ENCODE measurements at places on chromosomes 6 and 20.
A peak's percentile ranks its signal among the peaks of the same experiment; 100 is the strongest.

GRCh38 chr6:15949982-15950381, 178.9 kb upstream of the MYLIP start:
- no peak for DNase-seq

- no peak for DNase-seq
Measured at GRCh38 chr20:57386762-57387161, 4.4 kb upstream of the RBM38 start.

DNA sequence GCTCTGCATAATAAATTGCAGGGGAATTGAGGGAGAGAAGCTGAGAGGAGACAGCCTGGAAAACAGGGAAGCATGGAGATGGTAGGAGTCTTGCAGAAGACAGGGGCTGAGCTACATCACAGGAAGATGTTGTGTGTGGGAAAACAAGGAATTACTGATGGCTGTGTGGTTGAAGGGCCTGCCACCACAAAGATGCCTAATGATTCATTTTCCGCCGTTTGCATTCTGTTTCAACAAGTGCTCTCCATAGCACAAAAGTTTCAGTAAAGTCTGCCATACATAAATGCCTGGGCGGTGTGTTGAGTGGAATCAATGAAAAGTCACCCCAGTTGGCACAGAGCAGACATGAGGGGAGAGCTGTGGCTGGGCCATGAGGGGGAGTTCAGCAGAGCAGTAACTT, 5.6 kb upstream of the KLHL31 start:
- no peak for DNase-seq

DNA sequence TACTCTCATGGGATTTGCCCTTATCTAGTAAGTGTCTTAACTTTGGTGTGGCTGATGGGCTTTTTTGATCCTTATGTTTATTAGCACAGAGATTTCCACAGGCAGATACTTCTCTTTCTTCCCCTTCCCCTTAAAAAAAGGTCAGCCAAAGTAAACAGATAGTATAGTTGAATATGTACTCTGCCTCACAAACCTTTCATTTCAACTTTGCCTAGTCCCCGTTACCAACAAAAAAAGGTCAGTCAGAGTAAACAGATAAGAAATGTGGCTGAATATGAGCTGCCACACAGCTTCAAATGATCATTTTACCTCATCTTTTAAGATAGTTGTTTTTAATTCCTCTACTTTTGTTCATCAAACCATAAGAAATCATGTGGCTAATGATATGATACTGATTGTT, 34.1 kb upstream of the SLC35D3 start:
- DNase-seq: no peak

- peak; percentile 58 for DNase-seq
Measured at GRCh38 chr6:72619883-72620696, 1.8 kb upstream of the KCNQ5 start.

Data from T-cell (primary cell).